Activated naive CD8-positive, alpha-beta T cell treated with anti-CD3 and anti-CD28 coated beads, Interleukin-2, amount 10 ng/mL, durations not matched to agents 7 days and 5 days (primary cell): ENCODE measurements at places on chromosomes 5 and 9. TPM values are rescaled to one million over a fixed set of nuclear protein-coding genes. Genes with fewer than 3 reads are reported as not detected.

GRCh38 chr9:94945197-94946144, 219.0 kb downstream of the AOPEP start:
- H3K27me3 ChIP-seq, result no peaks in the 10 kb centered on the region
- H3K27ac ChIP-seq, result no peak overlapping the region
- H3K4me3 ChIP-seq, result no peak overlapping the region
- DNase-seq, result no peak
- H3K4me1 ChIP-seq, result no peaks in the 10 kb centered on the region

GRCh38 chr9:92494856-92495255, 12.6 kb upstream of the ASPN start:
- peaks cover 3% of the 10 kb centered on the region for H3K4me1 ChIP-seq
- H3K4me3 ChIP-seq, result no peak overlapping the region
- H3K36me3 ChIP-seq, result no peaks in the 10 kb centered on the region
- H3K27me3 ChIP-seq, result no peaks in the 10 kb centered on the region
- no peak for DNase-seq
- H3K27ac ChIP-seq, result no peak overlapping the region

GRCh38 chr5:135069016-135069770, 35.2 kb upstream of the PITX1 start:
- no peak overlapping the region for H3K4me3 ChIP-seq
- no peaks in the 10 kb centered on the region for H3K4me1 ChIP-seq
- peaks cover 5% of the 10 kb centered on the region for H3K27me3 ChIP-seq
- no peak overlapping the region for H3K27ac ChIP-seq

DNA sequence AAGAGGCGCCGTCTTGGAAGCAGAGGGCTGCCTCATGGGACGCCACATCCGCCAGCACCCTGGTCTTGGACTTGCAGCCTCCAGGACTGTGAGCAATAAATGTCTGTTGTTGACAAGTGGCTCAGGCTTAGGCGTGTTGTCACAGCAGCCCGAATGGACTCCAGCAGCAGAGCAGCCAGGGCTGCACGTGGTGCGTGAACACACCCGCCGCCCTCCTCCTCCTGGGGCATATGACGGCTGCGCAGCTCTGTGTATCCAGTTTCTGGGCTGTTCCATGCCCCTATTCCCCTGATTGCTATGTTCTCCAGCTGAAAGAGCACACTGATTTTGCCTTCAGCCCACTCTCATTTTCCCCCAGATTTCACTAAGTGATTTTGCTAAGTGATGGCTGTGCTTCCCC, 36.0 kb upstream of the CLPTM1L start:
- H3K4me1 ChIP-seq, result peaks cover 4% of the 10 kb centered on the region
- no peak overlapping the region for H3K27ac ChIP-seq
- peaks cover 3% of the 10 kb centered on the region for H3K27me3 ChIP-seq

GRCh38 chr9:7273575-7273974, 515.8 kb downstream of the KDM4C start:
- no peak overlapping the region for H3K4me3 ChIP-seq
- DNase-seq, result no peak
- H3K27ac ChIP-seq, result no peak overlapping the region

DNA sequence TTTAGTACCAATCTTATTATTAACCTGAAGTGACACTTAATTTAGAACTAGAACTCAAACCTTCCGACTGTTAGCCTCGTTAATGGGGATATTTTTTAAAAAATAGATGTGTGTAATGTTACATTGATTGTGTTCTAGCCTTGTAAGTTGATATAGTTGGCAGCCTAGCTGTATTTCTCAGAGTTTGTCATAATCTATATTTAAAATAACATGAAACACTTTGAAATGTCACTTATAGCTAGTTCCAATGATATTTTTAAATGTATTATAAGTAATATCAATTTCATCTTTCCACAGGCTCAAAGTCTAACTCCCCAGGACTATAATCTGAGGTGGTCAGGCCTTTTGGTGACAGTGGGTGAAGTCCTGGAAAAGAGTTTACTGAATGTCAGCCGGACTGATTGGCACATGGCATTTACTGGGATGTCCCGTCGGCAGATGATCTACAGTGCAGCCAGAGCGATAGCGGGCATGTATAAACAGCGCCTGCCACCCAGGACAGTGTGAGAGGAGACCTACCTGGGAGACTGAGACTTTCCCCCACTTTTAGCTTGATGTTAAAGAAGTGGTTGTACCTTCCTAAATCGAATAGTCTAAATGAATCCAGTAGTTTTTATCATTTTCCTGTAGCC, 34.1 kb downstream of the PRRC1 start:
- H3K4me1 ChIP-seq, result no peaks in the 10 kb centered on the region
- H3K27ac ChIP-seq, result no peak overlapping the region
- H3K27me3 ChIP-seq, result no peaks in the 10 kb centered on the region
- H3K36me3 ChIP-seq, result peaks cover 14% of the 10 kb centered on the region

DNA sequence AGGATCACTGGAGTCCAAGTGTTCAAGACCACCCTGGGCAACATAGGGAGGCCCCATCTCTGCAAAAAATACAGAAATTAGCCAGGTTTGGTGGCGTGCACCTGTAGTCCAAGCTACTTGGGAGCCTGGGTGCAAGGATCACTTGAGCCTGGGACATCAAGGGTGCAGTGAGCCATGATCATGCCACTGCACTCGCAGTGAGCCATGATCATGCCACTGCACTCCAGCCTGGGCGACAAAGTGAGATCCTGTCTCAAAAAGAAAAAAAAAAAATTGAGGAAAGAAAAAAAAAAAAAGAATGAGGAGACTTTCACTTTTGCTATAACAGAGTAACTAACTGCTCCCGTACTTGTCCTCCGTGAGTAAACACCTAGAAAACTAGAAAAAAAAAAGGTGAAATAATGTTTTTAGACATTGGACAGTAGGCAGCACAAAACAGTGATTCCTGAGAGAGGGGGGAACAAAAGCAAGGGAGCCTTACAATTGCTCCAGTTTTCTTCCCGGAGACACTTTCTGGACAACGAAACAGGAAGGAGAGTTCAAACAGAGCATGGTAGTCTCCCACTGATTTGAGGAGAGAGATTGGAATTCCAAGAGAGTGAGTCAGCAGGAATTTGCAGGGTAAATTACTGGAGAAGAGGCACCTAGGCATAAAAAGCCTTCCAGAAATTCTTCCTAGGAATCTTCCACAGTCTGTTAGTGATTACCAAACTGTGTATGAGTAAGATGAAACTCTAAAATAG, 6.9 kb upstream of the ZBTB5 start:
- peaks cover 13% of the 10 kb centered on the region for H3K4me1 ChIP-seq
- peak overlapping the region; percentile 81 for H3K27ac ChIP-seq
- no peaks in the 10 kb centered on the region for H3K36me3 ChIP-seq
- H3K27me3 ChIP-seq, result peaks cover 10% of the 10 kb centered on the region
- DNase-seq, result no peak
- H3K4me3 ChIP-seq, result peak overlapping the region; percentile 81

- H3K27ac ChIP-seq, result no peak overlapping the region
- no peaks in the 10 kb centered on the region for H3K36me3 ChIP-seq
- no peak overlapping the region for H3K4me3 ChIP-seq
- DNase-seq, result no peak
- no peaks in the 10 kb centered on the region for H3K4me1 ChIP-seq
- peaks cover 7% of the 10 kb centered on the region for H3K27me3 ChIP-seq
Measured at GRCh38 chr9:682633-683508, 158.6 kb upstream of the DMRT1 start.

DNA sequence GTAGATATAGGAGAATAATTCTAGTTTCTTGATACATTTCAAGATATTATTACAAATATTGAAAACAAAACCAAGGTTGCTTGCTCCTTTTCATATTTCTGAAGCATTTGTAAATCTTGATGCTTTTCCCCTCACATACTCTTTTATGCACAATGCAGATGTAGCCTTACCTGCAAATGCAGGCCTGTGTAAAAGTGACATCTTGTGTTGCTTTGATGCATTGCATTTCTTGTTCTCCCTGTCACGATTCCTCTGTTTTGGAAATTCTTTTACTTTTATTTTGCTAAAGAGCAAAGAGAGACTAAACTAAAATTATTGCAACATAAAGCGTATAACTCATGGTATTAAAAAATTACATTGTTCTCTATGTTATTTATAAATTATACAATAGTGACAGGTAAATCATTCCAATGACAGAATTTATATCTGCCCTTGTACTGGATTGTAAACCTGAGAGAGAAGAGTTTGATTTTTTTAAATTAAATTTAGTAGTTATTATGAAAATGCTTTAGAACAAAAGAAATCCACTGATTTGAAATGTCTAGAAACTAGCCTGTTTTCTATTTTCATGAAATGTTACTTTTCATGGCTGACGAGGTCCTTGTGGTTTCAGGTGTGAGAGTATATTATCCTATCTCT, 970.0 kb downstream of the MAT2B start:
- no peak for DNase-seq
- H3K4me3 ChIP-seq, result no peak overlapping the region
- no peaks in the 10 kb centered on the region for H3K4me1 ChIP-seq
- H3K27me3 ChIP-seq, result no peaks in the 10 kb centered on the region

The PAPPA gene
- not detected for total RNA-seq

DNA sequence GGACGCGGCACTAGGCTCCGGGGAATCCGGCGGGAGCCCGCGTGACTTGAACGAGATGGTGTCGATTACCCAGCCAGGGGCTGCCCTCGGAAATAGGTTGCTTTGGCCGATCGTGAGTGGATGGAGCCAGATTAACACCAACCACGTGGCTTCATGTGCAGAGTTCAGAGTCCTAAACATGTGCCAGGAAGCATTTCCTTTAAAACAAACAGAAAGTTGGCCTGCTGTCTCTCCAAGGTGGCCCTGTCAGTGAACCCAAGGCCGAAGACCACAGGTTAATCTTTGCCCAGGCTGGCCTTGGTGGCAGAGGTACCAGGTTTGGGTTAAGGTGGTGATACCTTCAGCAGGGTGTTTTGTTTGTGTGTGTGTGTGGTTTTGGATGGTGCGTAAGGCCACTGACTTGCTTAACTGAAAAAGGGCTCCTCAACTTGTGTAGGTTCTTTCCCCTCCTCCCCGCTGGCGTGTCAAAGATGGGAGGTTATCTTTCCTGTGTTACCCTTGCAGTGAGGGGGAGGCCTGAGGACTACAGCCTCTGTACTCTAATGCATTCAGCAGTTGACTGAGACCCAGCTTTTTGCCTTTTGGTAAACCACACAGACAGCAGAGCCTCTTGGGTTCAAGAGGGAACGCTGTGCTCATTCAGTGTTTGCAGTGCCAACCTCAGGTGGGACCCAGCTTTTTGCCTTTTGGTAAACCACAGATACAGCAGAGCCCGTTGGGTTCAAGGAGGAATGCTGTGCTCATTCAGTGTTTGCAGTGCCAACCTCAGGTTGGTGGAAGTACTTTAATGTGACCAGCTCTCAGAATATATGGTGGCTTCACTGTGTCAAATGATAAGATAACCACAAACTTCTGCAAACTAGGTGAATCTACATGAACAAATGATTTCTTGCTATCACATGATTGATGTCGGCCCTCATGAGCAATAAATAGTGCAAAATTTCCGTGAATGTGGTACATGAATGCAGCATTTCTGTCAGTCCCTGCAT, 1.4 kb downstream of the IQGAP2 start:
- H3K36me3 ChIP-seq, result peaks cover 9% of the 10 kb centered on the region
- peaks cover 50% of the 10 kb centered on the region for H3K4me1 ChIP-seq
- H3K27me3 ChIP-seq, result peaks cover 9% of the 10 kb centered on the region

DNA sequence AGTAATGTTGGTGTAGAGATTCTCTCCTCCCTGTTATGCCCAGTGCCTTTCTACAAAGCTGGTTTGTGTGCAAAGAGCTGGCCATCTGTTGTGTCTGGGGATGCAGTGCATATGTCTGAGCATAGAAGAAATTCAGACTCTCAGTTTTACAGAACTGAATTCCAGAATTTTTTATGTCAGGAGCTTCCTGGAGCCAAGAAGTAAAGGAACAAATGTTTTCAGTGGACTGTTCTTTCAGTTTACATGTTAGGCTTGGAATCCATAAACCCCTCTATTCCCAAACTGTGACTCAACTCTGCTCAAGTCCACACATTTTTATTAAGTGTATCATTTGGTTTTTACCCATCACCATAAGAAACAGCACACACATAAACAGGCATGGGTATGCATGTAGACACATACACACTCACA, 366.0 kb downstream of the BRINP1 start:
- H3K36me3 ChIP-seq, result no peaks in the 10 kb centered on the region
- no peak for DNase-seq
- H3K4me3 ChIP-seq, result no peak overlapping the region
- H3K27me3 ChIP-seq, result no peaks in the 10 kb centered on the region
- H3K27ac ChIP-seq, result no peak overlapping the region

GRCh38 chr5:78886341-78887230, 98.5 kb downstream of the ARSB start:
- H3K36me3 ChIP-seq, result peaks cover 3% of the 10 kb centered on the region
- H3K27me3 ChIP-seq, result peaks cover 12% of the 10 kb centered on the region
- H3K4me3 ChIP-seq, result no peak overlapping the region
- DNase-seq, result no peak

DNA sequence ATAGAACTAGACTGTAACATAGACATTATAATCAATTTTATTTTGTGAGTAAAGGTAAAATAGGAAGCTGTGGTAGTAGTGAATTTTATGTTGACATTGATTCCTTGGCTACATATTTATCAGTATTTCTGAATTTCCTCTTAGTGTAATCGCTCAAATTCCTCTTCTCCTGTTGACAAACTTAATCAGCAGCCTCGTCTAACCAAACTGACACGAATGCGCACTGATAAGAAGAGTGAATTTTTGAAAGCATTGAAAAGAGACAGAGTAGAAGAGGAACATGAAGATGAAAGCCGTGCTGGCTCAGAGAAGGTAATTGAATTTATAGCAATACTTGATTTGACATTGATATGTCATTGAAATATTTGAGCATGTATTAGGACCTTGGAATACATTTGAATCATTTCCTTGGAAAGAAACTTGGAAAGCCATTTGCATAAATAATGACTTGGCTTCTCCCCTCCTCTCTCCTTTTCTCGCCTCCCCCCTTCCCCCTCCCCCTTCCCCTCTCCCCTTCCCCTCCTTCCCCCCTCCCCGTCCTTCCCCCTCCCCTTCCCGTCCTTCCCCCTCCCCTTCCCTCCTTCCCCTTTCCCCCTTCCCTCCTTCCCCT, 75.5 kb downstream of the GPBP1 start:
- no peak overlapping the region for H3K27ac ChIP-seq
- DNase-seq, result no peak
- H3K36me3 ChIP-seq, result peaks cover 43% of the 10 kb centered on the region
- no peaks in the 10 kb centered on the region for H3K27me3 ChIP-seq
- H3K4me3 ChIP-seq, result no peak overlapping the region

The TAF7 gene
- 86.2 TPM for total RNA-seq

DNA sequence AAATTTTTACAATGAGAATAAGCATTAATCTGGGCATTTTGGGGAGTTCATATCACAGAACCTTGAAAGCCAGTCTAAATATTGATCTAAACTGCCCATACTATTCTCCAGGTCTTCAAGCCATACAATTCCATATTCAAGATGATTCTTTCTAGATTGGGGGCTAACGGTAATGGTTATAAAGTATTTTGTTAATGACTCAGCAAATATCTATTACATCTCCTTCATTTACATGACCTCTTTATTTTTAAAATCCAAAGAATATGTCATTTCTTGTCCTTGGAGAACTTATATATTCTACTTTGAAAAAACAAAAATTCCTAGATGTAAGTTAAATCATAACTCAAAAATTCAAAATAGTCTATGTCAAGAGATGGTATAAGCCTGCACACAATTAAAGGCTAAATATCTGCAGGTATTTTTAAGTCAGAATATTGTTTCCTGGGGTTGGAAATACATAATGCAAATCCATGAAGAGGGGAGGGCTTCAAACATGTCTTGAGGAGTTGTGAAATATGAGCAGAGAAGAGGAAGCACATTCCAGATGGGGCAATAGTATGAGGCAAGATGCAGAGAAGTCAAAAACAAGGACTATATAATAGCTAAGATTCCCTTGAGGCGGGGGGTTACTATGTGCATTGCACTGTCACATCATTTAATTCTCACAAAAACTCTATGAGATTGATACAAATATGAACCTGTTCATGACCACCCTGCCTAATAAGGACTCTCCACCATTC, 526.4 kb downstream of the NR2F1-AS1 start:
- H3K36me3 ChIP-seq, result no peaks in the 10 kb centered on the region
- no peaks in the 10 kb centered on the region for H3K4me1 ChIP-seq
- no peak overlapping the region for H3K27ac ChIP-seq
